ENCODE measurements at places on chromosomes 2 and 18.

DNA sequence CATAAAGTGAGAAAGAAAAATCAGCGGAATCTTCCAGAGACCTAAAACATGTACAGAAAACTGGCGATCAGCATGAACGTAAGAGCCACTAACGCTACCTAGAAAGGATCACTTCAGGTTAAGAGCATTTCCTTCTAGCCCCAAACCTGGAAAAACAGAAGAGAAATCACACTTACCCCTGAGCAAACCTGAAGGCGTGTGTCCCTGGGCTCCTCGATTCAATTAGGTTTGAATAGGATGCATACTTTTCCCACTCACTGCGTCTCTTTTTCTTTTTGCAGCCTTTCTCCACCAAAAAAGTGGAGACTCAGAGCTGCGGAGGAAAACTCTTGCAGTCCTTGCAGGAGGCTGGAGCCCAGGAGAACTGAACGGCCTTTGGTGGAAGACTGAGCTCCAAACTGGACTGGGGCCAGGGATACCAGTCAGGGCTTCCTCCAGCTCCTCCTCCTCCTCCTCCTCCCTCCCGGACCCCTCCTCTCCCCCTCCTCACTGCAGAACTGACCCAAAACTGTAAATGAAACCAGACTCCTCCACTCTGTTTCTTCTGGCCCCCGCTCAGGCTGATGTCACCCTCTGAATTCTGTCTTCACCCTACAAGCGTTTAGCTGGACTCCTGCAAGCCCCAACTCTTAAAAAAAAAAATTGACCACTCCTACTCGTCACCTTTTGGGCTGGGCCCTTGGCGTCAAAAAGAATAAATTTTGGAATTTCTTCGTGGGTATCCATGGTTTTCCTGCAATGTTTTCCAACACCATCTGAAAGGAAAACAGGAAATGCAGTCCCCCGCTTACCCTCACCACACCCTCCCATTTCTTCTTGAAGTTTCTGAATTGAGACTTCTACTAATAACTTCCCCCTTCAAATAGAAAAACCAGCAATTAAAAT is at the start of gene COL6A3:
Gene COL6A3 (minus strand): TSS at position 388 of the 885 bp plus-strand sequence. CDS start 17,347 bp downstream, outside the sequence.
- no peak for DNase-seq

DNA sequence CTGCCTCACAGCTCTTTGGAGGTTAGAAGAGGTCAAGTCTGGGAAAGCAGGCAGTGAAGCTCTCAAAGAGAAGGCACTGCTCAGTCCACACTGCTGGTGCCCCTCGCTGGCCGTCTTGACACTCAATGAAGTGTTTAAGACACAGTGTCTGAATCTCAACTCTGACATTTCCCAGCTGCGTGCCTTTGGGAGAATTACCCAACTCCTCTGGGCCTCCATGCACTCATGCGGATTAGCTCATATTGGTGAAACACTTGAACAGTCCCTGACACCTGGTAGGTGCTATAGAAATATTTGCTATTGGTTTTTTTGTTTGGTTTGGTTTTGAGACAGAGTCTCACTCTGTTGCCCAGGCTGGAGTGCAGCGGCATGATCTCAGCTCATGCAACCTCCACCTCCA is 281.0 kb downstream of the SRBD1 start:
- no peak for DNase-seq

DNA sequence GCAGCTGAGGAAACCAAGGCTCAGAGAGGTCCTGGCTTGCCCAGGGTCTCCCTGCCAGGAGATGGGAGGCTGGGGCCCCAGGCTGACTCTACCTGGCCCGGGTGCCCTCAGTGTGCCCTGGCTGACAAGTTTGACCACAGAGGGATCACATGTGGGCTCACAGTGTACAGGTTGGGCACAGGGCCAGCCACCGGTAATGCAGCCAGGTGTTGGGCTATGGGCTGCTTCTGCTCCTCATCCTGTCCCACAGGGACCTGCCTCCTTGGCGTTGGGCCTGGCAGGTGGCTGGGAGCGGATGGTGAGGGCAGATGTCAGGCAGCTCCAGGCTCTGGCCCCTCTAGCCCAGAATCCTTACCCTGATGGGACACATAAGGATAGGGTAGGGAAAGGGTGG is 250.5 kb downstream of the LOXHD1 start:
- DNase-seq, result no peak

DNA sequence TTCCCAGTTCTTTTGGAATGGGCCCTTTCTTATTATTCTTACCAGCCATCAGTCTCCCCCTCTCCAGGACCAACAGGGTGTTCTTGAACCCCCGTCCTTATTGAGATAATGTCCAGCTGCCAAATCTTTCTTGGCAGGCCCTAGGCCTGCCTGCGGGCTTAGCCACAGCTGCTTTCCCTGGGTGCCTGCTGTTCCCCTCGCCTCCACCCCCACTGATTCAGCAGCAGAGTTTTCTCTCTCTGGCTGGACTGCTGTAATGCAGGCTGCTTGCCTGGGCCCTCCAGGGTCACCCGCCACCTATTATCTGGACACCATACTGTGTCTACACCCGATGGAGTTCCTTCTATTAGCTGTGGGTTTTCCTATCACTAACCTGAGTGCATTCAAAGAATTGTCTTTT is 395.4 kb upstream of the ATP5MC3 start:
- DNase-seq, result no peak

- no peak for DNase-seq
Observed at GRCh38 chr18:41444943-41445342, 510.1 kb upstream of the PIK3C3 start.

DNA sequence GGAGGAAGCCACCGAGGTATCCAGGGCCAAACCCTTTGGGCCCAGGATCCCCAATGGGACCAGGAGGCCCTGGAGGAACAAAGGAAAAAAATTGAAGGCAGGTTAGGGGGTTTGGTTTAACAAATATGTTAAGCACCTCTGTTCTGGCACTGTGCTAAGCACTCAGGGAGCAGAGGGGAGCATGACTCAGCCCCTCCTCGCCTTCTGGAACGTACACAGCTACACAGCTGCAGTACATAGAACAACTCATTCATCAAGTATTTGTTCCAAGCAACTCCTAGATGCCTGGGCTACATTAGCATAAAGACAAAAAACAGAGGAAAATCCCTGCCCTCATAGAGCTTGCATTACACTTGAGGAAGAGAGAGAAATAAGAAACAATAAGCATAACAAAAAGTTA is 153.6 kb downstream of the COL4A4 start:
- DNase-seq, result no peak

GRCh38 chr18:10530852-10531251 is 5.0 kb downstream of the NAPG start:
- DNase-seq, result no peak

DNA sequence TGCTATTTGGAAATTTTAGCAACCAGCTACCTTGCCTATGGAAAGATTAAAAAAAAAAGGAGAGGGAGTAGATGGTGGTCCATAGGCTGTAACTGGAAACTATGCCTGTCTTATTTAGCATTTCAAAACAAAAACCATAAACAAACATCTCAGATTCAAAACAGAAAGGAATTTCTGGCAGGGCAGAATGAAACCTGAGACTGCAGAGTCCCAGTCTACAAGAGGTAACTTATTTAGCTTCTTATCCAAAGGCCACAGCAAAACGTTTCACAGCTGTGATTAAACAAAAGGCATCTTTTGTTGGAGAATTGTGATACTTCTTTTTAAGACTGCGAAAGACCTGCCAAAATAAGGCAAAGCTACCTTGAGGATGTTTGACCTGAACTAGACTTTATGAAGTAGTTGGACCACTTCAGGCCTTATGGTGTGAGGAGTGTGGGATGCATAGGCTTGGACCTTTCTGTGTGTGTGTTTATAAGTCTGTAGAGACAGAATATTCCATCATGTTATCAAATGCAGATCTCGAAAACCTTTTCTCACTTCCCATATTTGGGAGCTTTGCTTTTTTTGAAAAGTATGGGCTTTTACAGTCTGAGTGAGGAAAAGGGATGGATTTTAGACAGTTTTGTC is 11.0 kb downstream of the CRIM1 start:
- DNase-seq, result no peak

GRCh38 chr18:67636597-67637385 is 120.3 kb upstream of the DSEL start:
- no peak for DNase-seq

- no peak for DNase-seq
Observed at GRCh38 chr2:226687641-226688253, 111.9 kb downstream of the IRS1 start.

GRCh38 chr2:230410861-230411569 is 5.0 kb upstream of the SP100 start:
- no peak for DNase-seq

- DNase-seq, result no peak
Observed at GRCh38 chr18:63476668-63477067, at the start of gene SERPINB5. TSS of gene SERPINB5 (plus strand) at chr18:63476958. CDS start at chr18:63484429, 7,471 bp downstream.

DNA sequence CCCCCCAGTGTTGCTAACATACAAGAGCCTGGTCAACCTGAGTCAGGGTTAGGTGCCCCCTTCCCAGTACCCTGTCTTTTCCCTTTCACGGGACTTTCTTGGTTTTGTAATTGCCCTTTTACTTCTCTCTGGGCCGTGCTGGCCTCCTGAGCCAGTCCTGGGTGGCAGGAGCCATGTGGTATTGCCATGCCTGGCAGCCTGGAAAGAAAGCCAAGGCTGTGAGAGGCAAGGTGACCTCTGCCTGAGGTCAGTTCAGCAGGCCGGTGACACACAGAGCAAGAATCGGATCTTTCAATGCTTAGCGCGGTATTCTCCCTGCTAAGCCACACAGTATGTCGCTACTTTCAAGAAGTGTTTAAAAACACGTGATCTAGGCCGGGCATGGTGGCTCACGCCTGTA is 52.3 kb downstream of the C18orf63 start:
- no peak for DNase-seq

- no peak for DNase-seq
Observed at GRCh38 chr18:74376523-74376922, 60.9 kb downstream of the C18orf63 start.

GRCh38 chr2:499726-500125 is 177.5 kb downstream of the TMEM18 start:
- no peak for DNase-seq

- no peak for DNase-seq
Observed at GRCh38 chr2:31903109-31903780, 107.6 kb downstream of the MEMO1 start.

DNA sequence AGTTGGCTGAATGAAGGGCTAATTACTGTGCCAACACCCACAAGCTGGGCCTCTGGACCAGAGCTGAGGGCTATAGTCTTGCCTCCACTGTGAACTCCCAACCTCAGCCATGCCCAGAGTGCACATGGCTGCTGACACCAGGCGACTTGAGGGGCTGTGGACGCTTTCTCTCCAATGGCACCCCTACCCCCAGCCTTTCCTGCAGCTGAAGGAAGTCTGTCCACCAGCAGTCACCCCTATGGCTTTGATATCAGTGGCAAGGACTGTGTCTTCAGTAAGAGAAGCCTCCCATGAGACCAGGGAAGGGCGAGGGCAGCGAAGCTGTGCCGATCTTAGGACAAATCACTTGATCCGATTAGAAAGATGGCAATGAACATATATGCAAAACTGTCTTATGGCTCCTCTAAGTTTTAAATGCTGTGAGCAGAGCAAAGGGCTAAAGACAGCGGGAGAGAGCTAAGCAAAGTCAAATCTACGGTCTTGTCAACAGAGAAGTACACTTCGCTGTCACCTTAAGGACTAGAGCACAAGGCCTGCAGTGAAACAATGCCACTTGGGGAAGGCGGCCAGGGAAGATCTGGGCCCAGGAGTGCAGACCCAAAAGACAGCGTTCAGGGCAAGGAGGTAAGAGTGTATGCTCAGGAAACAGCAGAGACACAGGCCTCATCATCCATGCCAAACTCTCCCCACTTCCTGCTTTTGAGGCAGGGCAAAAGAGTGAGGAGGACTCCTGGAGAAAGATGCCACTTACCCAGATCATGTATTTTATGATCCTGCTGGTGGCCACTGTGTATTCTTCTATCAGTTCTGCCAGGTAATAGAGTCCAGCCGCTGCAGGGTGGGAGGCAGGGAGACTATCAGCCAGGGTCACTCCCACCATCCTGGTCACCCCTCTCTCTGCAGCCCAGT is 1.5 kb downstream of the TEX261 start:
- DNase-seq, result no peak

DNA sequence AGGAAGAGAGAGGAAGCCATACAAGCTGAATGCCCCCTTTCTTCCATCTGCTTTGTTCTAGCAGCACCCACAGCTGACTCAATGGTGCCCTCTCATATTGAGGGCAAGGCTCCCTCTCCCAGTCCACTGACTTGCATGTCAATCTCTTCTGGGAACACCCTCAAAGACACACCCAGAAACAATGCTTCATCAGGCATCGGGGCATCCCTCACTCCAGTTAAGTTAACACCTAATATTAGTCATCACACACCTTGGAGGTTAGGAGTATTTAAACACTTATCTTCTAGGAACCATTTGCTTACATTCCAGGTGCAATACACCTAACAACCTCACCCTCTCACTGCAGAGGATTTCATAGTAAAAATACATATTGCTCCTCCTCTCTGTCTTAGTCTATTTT is 993.5 kb upstream of the DDX18 start:
- DNase-seq, result no peak

DNA sequence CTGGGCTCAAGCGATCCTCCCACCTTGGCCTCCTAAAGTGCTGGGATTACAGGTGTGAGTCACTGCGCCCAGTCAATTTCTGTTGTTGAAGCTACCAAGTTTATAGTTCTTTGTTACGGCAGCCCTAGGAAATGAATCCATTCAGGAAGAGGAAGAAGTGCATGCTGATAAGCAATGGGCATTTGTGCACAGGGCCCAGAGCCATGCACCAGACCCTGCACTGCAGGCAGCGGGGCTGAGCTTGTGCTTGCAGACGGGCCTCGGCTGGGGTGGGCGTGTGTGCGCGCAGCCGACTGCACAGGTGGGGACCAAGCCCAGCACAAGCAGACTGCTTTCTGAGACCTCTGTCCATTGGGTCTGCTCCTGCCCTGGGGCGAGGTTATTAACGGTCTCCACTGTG is 144.6 kb downstream of the CABLES1 start:
- no peak for DNase-seq

DNA sequence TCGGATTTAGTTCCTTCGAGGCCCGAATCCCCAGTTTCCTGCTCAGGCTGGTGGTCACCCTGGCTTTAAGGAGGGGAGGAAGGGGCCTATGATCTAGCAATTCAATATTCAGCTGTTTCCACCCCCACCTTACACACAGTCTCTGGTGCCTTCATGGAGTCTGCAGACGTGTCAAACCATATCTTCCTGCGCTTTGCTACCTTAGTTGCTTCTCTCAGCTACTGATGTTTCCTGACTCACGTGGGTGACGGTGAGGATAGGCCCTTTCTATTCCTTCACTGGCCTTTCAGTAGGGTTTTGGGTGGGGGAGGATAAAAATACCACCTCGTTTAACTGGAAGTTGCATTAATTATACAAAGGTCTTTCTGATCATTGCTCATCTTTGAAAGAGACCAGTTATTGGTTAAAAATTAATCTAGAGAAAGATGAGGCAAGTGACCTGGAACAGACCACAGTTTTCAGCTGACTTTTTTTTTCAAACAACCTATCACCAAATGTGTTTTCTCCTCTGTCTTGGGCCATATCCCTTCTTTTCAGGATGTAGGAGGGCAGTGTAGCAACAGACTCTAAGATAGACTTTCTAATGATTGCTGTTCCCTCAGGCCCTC is 49.7 kb downstream of the SH2D6 start:
- no peak for DNase-seq

DNA sequence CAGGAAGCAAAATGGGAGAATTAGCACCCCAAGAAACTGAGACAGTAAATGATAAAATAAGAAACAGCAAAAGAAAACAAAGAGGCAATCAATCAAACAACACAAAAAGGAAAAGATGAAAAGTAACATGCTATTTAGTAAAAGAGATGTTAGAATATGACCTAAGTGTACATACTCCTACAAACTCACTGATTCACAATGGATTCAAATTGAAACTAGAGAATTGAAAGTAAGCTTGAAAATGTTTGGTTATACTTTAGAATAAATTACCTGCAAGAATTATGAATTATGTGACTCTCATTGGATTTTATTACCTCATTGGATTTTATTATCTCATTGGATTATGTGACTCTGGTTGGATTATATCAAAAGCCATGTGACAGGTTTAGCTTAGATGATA is 22.8 kb upstream of the CCNYL1 start:
- DNase-seq, result no peak
